ENCODE measurements at places on chromosomes 2 and 18.

DNA sequence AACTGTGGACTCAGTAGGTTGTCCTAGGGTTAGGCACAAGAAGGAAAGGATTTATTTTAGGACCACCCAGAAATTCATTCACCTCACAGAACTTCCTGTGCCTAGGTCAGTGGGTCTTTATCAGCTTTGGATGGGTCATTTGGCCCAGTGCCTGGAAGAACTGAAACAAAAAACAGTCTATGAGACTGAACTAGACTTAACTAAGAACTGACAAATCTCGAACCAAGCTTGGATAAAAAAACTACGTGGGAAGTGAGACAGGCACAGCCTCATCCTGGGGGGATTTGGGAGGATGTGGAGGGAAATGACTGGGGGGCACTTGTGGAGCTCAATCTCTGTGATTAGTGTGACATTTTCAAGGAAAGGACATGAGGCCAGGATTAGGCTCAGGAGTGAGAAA lies 2.3 kb upstream of the OST4 start:
- DNase-seq = no peak

DNA sequence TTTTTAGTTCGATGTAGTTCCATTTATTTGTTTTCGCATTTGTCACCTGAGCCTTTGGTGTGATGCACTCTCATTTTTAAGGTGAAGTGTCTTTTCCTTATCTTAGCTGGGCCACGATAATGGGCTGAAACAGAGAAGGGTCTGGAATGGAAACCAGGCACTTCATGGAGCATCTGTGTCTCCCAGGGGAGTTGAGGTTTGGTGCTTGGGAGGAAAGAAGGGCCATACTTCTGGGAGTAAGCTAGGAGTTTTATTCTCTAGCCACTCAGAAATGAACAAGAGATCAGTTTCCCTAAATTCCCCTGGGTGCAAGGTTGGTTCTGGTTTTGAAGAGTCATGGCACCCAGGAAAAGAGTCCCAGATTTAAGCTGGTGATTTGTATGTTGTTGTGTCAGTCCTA lies 179.4 kb upstream of the CXCR4 start:
- DNase-seq = no peak

DNA sequence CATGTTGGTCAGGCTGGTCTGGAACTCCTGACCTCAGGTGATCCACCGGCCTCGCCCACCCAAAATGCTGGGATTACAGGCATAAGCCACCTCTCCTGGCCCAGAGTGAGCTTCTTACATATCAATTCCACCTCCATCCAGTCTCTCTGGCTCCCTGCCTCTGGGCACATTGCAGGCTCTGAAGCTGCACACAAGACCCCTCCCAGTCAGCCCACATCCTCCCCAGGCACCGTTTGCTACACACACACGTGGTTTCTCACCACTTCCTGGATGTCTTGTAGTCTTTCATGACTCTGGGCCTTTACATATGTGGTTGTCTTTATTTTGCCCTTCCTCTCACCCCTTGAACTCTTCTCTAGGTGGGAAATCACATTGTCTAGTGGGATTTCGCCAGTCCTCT lies 64.0 kb upstream of the CABLES1 start:
- DNase-seq = peak; percentile 64

- no peak for DNase-seq
Observed at GRCh38 chr2:160583146-160583535, 89.5 kb upstream of the RBMS1 start.

- DNase-seq = no peak
Observed at GRCh38 chr18:70195852-70196434, 9.5 kb downstream of the RTTN start.

DNA sequence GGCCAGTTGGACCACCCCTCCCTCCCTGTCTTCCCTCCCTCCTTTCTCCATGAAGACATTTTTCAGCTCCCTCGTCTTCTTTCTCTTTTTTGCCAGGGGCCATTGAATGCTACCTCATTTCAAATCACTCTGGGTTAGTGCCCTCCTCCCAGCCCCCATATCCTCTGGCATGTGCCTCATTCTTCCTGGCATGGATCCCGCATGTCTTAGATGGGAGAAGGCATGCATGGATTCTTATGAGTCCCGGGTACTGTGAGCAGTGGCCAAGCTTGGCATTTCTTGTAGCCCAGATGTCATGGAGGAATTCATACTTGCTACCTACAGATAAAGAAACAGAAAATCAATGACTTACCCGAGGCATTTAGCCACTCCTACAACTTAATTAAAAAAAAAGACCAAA lies 9.0 kb upstream of the HAAO start:
- DNase-seq = no peak

DNA sequence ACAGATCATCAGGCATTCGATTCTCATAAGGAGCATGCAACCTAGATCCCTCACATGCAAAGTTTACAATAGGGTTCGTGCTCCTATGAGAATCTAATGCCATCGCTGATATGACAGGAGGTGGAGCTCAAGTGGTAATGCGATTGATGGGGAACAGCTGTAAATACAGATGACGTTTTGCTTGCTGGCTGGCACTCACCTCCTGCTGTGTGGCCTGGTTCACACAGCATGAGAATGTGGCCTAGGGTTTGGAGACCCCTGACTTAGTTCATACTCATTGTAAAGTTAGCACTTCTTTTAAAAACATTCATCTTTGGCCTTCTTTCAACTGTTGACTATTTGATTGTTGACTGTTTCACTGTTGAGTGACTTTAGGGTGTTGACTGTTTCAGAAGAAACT lies 8.7 kb upstream of the CHMP1B start:
- no peak for DNase-seq

- DNase-seq = no peak
Observed at GRCh38 chr2:36507408-36507812, 90.6 kb downstream of the FEZ2 start.

DNA sequence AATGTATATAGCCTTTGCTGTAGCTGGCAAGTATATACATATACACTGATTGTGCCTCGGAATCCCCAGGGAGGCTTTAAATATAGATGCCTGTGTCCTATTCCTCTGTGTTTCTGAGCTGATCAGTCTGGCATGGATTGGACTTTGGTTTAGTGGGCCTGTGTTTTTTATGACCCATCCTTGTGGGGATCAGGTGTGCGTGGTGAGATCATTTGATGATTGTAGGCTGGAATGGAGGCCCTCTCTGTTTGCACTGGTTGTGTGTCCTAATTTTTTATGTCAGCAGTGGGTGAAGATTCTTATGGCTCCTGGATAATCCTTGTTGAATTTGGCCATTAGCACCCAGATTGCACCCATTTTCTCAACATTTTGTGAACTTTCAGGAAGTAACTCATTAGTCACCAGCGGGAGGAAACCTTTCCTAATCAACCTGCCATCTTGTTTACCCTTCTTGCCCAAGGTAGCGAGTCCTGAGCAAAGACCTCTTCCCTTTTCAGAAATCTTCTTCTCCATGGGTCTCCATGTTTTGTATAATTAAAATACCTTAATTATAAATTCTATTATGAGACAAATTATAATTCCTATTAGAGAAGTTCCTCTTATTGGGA lies 75.8 kb downstream of the UGGT1 start:
- DNase-seq = no peak

DNA sequence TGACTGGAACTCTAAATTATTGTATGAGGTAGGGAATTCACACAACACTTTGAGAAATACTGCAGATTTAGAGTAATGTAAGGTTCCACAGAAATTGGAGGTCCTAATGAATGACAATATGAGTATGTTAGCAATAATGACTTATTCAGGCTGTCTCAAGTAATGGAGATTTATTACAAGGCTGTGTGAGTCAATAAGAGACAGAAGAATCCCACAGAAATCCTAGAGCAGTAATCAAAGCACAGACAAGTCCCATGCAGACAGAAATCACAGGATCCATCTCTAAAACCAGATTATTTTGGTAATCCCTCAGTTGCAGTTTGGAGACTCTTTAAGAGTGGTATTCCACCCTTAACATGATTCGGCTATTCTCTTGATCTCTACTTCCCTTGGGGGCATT lies 83.6 kb downstream of the FAM161A start:
- no peak for DNase-seq

GRCh38 chr18:55106906-55107305 lies 147.6 kb upstream of the CCDC68 start:
- DNase-seq = no peak

- peak; percentile 33 for DNase-seq
Observed at GRCh38 chr18:74081966-74082741, 65.5 kb downstream of the FBXO15 start.

DNA sequence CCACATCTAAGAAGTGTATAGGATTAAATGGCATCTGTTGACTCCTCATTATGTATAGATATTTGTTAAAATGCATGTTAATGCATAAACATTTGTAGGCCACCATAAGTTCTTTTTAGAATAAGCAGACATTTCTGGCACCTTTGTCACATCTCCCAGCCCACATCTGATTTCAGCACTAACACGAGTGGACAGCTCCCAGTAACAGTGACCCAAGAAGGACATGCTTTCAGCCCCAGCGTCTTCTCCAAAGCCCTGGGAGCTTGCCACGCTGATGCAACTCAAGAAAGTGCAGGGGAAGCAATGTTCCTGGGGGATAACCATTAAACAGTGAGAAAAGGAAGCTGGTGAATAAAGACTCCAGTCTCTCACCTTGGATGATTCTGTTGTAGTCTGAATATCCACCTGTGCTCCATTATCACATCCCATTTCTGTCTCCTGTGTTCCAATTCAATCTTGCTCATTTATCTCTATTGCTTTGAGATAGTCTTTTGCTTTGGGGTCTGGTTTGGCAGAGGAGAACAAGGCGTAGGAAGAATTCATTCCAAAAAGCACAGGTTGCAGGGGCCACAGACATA lies 182.6 kb upstream of the THSD7B start:
- no peak for DNase-seq

- no peak for DNase-seq
Observed at GRCh38 chr2:207183506-207183905, 17.8 kb upstream of the KLF7 start.

GRCh38 chr2:237012577-237013267 lies 73.0 kb upstream of the COPS8 start:
- DNase-seq = no peak

- DNase-seq = no peak
Observed at GRCh38 chr2:121527009-121527682, 3.5 kb upstream of the RNU4ATAC start.

- DNase-seq = no peak
Observed at GRCh38 chr2:216674376-216674775, 21.0 kb downstream of the IGFBP5 start.

GRCh38 chr2:197089655-197090054 lies 163.1 kb upstream of the PGAP1 start:
- no peak for DNase-seq

- DNase-seq = no peak
Observed at GRCh38 chr2:228768818-228769217, 502.3 kb downstream of the PID1 start.

DNA sequence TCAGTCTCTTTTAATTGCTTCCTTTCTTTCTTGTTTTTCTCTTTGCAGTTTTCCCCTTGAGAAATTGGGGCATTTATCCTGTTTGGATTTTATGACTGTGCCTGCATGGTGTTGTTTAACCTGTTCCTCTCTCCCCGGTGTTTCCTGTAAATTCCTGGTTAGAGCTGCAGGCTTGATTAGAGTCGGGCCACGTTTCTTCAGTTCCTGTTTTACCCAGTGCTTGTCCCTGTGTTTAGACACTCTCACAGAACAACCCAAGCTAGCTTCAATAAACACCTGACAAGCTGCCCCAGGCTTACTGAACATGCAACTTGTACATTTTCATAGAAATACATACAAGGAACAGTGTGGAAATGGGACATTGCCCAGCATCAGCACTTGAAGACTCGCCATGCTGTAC lies 53.9 kb downstream of the NGEF start:
- DNase-seq = no peak

GRCh38 chr2:66789741-66790140 lies 354.8 kb downstream of the MEIS1 start:
- no peak for DNase-seq

DNA sequence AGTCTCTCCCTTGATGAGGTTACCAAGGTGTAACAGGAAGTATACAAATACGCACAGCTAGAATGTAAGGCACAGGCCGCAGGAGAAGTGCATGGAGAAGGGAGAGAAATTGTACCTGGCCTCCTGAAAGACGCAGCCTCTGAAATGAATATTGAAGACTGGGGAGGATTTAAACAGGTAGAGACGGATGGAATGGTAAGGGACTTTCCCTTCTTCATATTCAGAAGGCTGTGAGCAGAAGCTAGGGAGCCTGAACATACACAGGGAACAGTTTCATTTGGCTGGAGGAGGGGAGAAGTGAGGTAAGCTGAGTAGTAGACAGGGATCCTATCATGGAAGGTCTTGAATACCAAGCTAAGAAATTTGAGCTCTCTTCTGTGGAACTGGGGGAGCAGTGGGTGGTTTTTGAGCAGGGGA lies 112.7 kb downstream of the ANKRD44 start:
- DNase-seq = no peak

DNA sequence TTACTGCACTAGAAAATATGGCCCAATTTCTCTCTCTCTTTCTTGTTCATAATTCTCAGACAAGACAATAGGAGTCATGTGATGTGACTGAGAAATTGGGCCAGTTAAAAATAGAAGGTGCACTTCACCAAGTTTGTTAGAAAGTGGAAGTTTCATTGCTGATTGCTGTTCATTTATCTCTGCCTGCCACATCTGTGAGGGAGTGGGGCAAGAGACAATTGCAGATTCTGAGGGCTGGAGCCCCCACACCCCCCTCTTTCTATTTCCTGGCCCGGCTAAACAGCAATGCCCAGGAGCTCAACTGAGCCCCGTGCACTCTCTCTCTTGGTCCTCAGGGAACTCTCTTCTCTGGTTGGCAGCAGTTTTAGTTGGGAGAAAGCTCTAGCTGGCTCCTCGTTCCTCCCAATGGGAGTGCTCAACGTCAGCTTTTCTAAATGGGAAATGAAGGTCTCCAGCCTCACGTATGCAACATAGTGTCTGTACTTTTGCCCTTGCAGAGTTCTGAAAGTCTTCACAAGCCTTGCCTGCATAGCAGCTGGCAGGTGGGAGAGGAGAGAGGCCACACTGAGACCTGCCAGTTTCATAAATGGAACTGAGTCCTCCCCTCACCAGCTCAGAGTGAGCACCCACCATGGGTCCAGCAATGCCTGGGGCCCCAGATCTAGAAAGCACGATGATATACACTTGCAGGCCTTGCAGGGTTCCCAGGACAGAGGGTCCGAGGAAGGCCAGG lies 115.7 kb downstream of the MYCN start:
- no peak for DNase-seq

DNA sequence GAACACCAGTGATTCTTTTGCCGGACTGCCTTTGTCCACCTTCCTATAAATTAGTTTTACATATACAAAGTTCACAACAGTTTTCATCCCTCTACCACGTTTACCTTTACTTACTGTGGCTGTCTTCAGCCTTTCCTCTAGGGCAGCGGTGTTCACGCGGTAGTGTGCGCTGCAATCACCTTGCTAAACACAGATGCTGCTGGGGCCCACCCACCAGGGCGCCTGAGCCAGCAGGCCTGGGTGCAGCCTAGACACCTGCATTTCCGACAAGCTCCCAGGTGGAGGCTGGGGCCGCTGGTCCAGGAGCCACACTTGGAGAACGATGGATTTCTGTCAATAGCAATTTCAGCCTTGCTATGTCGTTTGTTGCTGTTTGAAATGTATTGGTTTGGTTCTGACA lies 83.1 kb downstream of the NDUFA10 start:
- DNase-seq = no peak

DNA sequence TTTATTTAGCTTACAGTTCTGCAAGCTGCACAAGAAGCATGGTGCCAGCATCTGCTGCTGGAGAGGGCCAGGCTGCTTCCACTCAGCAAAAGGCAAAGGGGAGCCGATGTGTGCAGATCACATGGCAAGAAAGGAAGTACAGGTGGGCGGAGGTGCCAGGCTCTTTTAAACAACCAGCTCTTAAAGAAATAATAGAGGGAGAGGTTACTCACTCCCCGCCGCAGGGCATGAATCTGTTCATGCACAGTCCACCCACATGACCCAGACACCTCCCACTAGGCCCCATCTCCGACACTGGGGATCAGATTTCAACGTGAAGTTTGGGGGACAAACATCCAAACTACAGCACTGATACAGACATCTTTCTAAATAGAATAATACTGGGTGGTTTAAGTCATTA lies 105.8 kb downstream of the MTCL1 start:
- DNase-seq = no peak

Measured in activated T-helper 1 cell treated with anti-CD3 and anti-CD28 coated beads, Interleukin-2, amount 50 U/mL, for 16 hours (primary cell).